Activated CD8-positive, alpha-beta memory T cell treated with anti-CD3 and anti-CD28 coated beads for 24 hours (primary cell): ENCODE measurements at places on chromosomes 4 and X.

GRCh38 chrX:40074959-40075332 lies 22.8 kb downstream of the BCOR start:
- DNase-seq, result no peak

GRCh38 chr4:148015058-148015457 lies 283.2 kb downstream of the ARHGAP10 start:
- no peak for DNase-seq

DNA sequence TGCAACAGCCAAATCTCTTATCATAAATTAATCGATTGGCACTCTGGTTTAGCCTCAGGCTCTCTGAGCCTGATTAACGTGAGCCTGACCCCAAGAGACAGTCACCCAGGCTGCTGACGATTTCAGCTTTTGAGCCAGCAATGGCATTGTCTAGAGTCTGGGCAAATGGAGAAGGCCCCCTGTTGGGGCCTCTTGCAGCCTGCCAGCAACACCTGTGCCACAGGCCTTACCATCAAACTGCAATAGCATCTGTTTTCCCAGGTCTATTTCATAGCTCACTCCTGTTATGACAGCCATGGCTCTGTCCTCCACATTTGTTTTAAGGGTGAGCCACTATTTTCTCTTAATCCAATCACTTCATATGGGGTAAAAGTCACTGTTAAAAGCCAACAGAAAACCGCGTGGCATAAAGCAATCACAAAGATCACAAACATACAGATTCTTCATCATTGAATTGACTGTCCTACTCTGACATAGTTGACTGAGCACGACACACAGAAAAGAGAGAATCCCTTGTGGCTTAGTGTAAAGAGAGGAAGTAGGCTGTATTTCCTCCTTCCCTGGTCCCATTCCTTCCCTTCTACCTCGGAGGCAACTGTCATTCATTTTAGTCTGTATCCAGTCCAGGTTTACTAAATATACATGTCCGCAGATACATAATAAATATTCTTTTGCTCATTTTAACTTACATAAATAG lies 47.8 kb downstream of the SLC9A7 start:
- DNase-seq, result no peak

- no peak for DNase-seq
Observed at GRCh38 chrX:124435616-124436015, 89.3 kb downstream of the SH2D1A start.

- DNase-seq, result peak; percentile 37
Observed at GRCh38 chr4:1458581-1458980, 52.3 kb upstream of the NKX1-1 start.

- DNase-seq, result no peak
Observed at GRCh38 chrX:30688641-30689040, 35.4 kb downstream of the GK start.

DNA sequence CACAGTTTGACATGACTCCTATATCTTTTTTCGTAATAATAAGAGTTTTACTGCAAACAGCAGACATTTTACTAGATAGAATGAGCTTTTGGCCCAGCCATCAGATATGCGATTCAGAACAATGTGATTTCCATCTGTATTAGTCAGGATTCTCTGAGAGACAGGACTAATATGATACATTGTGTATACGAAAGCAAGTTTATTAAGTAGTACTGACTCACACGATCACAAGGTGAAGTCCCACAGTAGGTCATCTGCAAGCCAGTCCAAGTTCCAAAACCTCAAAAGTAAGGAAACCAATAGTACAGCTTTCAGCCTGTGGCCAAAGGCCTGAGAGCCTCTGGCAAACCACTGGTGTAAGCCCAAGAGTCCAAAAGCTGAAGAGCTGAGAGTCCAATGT lies 24.1 kb downstream of the CXCL8 start:
- no peak for DNase-seq

DNA sequence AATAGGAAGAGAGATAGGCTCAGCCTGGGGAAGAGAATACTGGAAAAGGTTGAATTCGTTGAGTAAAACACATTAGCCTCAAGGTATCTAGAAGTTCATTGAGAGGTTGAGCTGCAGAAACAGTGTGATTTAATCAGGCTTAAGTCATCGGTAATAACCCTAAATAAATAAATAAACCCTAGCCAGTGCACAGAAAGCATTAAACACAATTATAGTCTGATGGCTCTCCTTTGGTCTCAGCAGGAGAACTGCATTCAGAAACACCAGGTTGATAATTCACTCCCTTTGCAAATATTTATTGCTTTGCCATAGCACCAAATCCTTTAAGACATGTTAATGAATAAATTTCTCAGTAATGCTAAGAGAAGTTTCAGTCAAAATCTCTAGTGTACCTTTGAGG lies 9.6 kb downstream of the DCX start:
- DNase-seq, result no peak

DNA sequence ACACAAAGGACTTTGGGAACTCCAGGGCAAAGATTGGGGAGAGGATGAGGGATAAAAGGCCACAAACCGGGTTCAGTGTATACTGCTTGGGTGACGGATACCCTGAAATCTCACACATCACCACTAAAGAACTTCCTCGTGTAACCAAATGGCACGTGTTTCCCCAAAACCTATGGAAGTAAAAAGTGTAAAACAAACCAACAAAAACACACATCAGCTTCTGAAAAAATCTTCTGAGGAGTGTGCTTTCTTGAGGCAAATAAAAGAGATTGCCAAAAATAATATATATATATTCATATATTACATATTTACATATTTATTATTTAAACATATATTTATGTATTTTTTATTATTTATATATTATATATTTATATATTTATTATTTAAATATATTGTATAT lies 3.9 kb downstream of the P2RY8 start:
- no peak for DNase-seq

GRCh38 chr4:123777373-123777772 lies 380.8 kb downstream of the SPRY1 start:
- no peak for DNase-seq

DNA sequence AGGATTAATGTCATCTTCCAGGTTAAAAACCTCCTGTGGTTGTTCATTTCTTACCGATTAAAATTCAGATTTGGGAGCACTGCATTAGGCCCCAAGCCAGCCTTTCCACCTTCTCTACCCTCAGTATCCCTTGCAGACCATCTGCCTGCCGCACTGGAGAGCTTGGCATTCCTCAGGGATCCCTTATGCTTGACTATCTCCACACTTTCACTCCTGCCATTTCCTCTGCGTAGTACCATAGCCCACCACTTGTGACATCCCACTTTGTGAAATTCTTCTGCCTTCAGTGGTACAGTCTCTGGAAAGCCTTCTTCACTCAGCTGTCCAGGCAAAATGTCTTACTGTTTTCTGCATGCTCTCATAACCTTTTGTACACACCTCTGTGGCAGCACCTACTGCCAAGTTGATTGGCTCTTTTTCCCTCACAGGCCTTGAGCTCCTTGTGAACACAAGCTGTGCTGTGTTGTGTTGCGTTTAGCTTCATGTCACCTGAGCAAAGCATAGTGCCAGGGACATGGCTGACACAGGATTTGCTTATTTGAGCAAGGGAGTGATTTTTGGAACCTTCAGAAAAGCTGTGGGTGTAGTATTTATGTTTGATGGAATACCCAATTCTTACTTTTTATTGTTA lies 156.4 kb downstream of the ARX start:
- DNase-seq, result no peak

- DNase-seq, result no peak
Observed at GRCh38 chr4:101238706-101239105, 108.6 kb downstream of the PPP3CA start.

DNA sequence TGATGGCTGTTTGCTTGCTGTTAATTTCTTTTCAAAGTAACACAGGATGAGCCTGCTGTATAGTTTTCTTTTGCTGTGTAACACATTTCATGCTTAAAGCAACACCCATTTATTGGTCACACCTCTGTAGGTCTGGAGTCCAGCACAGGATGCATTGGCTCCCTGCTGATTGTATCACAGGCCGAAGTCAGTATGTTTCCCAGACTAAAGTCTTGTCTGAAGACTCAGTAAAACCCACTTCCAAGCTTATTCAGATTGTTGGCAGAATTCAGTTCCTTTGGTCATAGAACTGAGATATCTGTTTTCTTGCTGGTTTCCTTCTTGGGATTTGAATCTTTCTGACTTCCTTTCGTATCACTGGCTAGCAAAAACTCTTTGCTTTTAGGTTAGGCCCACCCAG lies 54.3 kb downstream of the LRP2BP start:
- no peak for DNase-seq
